ENCODE measurements at places on chromosomes 5 and 9.

DNA sequence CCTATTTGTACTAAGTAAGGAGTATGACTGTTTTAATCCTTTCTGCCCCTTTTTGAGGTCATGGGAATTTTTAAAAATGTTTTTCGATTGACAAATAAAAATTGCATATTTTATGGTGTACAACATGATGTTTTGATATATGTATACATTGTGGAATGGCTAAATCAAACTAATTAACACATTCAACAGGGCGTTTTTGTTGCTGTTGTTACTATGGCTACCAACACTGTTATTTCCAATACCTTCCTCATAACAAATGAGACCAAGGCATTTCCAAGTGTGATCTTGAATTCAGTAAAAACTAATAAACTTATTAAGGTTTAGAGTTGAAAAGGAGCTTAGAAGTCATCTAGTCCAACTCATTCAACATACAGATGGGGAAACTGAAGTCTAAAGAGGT lies 30.2 kb upstream of the SPEF2 start:
- DNase-seq: no peak

DNA sequence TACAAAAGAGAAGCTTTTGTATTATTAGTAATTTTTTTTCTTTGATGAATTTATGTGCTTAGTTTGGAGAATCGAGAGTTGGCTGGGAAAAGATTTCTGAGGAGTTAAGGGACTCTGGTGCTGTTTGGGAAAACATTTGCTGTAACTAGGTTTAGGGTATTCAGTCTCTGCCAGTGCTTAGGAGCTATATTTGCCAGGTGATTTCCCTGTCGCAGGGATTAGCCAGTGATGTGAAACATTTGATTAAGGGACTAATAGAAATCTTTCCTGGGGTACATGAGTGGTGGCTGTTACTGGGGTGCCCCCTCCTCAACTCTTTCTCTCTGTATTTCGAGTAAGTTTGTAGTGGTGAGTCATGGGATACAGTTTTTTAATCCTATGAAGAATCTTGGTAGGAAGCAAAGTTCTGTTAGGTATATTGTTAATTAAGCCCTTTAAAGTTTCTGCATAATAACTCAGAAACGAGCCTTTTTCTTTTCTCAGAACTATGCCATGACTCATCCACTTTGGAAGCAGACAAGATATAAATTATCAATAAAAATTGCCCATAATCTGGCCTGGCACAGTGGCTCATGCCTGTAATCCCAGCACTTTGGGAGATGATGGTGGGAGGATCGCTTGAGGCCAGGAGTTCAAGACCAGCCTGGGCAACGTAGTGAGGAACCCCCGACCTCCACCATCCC lies 18.6 kb downstream of the RGMB start:
- no peak for DNase-seq

GRCh38 chr5:150024346-150024984 lies 23.9 kb downstream of the HMGXB3 start:
- peak; percentile 40 for DNase-seq

DNA sequence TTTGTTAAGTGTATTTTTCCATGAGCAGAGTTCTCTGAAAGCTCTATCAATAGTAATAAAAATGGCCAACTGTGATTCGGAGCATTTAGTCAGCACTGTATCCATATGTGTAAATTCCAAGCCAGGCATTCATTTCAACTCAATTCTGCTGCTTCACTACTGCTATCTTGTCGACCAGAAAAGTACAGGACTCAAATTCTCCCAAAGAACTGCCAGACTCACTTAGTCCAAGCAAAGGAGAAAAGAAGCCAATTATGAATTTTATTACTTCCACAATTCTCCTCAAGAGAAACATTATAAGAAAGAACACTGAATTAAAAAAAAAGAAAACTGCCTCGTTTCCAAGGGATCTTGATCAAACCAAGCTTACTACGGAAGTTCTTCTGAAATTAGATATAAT lies 906.3 kb upstream of the DMAC1 start:
- no peak for DNase-seq

- no peak for DNase-seq
Observed at GRCh38 chr5:141716009-141716408, 34.0 kb upstream of the ARAP3 start.

DNA sequence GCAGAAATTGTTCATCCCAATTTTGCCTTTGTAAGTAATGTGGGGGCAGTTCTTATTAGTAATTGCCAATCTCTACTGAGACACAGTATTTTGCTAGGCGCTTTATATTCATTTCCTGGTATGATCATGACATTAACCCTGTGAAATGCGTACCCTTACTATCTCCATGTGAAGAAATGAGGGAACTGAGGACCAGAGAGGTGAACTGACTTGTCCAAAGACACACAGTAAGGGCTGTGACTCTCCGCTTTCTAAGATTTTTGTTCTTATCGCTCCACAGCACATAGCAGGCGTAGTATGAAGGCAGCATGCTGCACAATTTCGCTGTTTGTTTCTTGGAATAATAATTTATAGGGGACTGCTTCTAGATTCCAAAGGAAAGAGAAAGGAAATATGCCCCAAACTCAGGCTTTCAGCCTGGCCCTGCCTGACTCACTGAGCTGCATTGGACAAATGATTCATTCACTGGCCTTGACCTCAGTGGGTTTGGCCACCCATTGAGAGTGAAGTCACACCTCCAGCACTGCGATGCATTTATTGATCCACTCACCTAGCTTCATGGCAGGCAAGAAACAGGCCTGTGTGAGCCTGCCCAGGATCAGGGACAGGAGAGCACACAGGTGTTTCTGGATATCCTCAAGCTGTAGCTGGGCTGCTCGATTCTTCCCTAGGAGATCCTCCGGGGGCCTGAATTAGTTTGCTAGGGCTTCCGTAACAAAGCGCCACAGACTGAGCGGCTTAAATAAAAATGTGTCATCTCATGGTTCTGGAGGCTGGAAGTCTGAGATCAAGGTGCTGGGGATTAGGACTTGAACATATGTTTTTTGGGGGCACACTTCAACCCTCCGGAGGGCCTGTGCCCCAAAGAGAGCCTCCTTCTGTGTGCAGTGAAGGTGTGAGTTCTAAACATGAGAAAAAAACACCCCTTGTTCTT lies 7.2 kb upstream of the DUSP1 start:
- peak; percentile 87 for DNase-seq

DNA sequence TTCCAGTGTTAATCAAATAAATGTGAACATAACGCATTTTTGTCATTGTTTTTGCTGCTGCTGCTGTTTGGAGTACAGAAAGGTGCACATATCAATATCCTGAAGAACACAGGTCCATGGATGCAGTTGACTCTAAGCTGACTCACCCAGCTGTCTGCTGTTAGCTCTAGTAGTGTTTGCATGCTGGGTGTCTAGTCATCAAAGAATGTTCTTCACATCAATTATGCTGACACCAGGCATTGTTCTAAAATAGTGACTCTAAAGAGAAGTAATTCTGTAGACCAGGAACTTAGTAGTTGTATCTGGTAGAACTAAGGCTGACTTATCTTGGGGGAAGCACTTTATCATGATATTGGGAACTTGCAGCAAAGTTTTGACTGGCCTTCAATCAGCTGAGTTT lies 55.7 kb upstream of the DPYSL3 start:
- DNase-seq: peak; percentile 52

DNA sequence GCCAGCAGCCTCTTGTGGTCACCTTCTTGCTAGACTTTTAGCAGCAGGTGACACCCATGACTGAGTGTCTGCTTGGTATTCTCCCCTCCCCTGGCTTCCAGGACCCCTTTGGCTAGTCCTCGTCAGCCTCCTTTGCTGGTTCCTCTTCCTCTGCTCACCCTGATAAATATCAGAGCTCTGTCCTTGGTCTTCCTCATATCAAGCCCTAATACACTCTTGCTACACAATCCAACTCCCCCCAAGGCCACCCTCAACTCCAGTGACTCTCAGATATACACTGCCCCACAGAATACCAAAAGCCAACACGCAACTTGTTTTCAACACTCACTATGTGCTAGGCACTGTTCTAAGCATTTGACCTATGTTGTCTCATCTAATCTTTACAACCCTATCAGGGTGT lies 30.3 kb upstream of the LCP2 start:
- DNase-seq: no peak

GRCh38 chr5:2310946-2311345 lies 428.2 kb upstream of the IRX4 start:
- no peak for DNase-seq

GRCh38 chr9:23849379-23850035 lies 23.5 kb upstream of the ELAVL2 start:
- DNase-seq: no peak

GRCh38 chr9:12544700-12545099 lies 148.5 kb upstream of the TYRP1 start:
- no peak for DNase-seq

DNA sequence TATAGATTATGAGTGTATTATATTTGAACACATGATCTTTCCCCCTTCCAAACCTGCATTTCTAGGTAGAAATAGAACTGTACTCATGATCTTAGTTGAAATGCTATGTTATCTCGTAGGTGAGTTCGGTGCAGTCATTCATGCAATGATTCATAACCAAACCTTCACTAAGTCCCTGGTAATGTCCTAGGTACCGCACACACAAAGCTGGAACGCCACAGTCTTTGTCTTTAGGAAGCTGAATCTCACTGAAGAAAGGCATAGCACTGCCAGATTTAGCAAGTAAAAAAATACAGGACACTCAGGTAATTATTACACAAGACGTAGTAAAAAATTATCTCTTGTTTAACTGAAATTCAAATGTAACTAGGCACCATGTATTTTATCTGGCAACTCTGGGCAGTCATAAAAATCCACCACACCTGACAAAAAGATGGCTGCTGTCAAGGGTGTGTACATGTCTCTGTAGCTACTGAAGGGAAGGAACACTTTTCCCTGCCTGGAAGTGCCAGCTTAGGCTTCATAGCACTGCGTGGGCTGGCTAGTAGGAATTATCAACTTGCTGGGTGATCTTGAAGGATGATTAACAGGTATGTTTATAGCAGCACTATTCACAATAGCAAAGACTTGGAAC lies 28.0 kb upstream of the TXN start:
- DNase-seq: no peak

DNA sequence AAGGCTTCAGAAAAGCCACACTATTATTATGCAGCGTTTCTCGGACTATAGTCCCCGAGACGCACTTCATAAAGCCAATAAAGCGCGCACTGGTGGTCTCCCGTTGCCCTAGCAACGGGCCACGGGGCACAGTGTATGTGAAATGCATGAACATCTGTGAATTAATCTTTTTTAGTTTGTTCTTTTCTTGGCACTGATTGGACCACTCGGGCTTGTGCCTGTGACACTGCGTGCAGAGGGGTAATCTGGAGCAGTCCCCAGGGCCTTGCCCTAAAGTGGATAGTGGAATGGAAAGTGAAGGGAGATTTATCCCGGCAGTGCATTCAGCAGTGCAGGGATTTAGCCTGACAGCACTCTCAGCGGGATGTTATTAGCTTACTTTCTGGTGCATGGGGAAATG lies 92.1 kb downstream of the TLE4 start:
- no peak for DNase-seq

Measured in EH (cell line).